ENCODE measurements at places on chromosomes 4 and X. TPM values are rescaled to one million over a fixed set of nuclear protein-coding genes. Genes with fewer than 3 reads are reported as not detected.

Gene ZNF711
- 2.0 TPM for total RNA-seq

Gene IKBKG
- total RNA-seq: 37.2 TPM

Gene EVC2
- 15.5 TPM for total RNA-seq

Gene SPON2
- total RNA-seq: 409 TPM

Gene PF4V1
- not detected for total RNA-seq

Gene TTC29
- total RNA-seq: not detected

Gene DNAAF6
- total RNA-seq: not detected

Gene CFAP47
- total RNA-seq: not detected

Gene GLOD5
- total RNA-seq: not detected

Gene PDCL2
- total RNA-seq: not detected

Gene RHOXF2B
- total RNA-seq: not detected

Gene SYP
- 0.18 TPM for total RNA-seq

Gene ZAR1
- not detected for total RNA-seq

Gene AMER1
- 2.0 TPM for total RNA-seq

Gene GDPD2
- total RNA-seq: not detected

Gene SH2D1A
- total RNA-seq: not detected

Gene SERPINA7
- total RNA-seq: not detected

Gene DUSP9
- not detected for total RNA-seq

Gene CENPE
- 26.9 TPM for total RNA-seq

Gene PRSS12
- 27.1 TPM for total RNA-seq

Gene GNRHR
- total RNA-seq: not detected

Gene CCKAR
- total RNA-seq: 3.1 TPM

Gene C4orf50
- total RNA-seq: not detected

Gene F8A2
- not detected for total RNA-seq

Gene KIT
- total RNA-seq: 0.49 TPM

Gene SMARCA1
- 110 TPM for total RNA-seq

Gene S100P
- total RNA-seq: not detected

Gene CT45A1
- total RNA-seq: not detected

Gene SPANXC
- not detected for total RNA-seq

Gene CXorf65
- not detected for total RNA-seq

Gene VCX
- not detected for total RNA-seq

Gene RXFP1
- not detected for total RNA-seq

Gene COX7B2
- total RNA-seq: not detected

Gene NPNT
- not detected for total RNA-seq

Gene CSAG2
- not detected for total RNA-seq

Measured in fibroblast of the aortic adventitia (primary cell).